ENCODE measurements at places on chromosomes 7 and 10.

- no peak for DNase-seq
Measured at GRCh38 chr7:21317966-21318915, 109.6 kb upstream of the SP4 start.

DNA sequence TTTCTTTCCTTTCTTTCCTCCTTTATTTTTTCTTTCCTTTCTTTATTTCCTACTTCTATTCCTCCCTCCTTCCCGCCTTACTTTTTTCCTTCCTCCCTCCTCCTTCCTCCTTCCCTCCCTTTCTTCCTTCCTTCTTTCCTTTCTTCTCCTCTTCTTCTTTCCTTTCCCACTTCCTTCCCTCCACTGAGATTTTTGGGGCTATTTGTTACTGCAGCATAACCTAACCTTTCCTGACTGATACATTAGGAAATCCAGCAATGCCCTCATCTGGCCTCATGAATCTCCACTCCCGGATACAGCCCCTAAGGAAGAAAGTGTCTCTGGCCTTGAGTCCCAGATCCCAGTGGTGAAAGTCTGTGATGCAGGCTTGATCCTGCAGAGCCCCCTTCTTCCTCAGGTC, 38.6 kb upstream of the BAIAP2L1 start:
- no peak for DNase-seq

- no peak for DNase-seq
Measured at GRCh38 chr7:25578991-25579777, 350.9 kb upstream of the NPVF start.

DNA sequence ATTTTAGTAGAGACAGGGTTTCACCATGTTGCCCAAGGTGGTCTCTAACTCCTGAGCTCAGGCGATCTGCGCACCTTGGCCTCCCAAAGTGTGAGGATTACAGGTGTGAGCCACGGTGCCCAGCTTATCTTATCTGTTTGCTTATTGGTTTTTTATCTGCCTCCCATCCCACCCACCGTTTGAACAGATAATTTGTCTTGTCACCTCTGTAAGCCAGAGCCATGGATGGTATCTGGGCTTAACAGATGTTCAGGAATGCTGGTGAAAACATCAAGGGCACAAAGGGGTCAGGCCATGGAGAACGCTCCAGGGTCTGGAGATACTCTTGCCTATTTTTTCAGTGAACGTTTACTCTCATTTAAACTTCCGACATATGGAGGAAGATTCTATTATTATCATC, 12.0 kb upstream of the NDST2 start:
- DNase-seq: no peak

DNA sequence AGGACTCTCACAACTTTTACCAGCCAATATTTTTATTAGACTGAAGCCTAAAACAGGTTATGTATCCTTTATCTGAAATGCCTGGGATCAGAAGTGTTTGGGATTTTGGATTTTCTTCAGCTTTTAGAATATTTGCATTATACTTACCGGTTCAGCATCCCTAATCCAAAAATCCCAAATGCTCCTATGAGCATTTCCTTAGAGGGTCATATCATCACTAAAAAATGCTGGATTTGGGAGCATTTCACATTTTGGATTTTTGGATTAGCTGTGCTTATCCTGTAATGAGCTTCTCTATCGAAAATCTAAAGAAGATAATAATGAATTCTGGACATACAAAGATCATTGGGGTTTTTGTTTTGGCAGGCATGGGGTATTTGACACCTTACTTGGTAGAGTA, 53.0 kb downstream of the RALA start:
- no peak for DNase-seq

DNA sequence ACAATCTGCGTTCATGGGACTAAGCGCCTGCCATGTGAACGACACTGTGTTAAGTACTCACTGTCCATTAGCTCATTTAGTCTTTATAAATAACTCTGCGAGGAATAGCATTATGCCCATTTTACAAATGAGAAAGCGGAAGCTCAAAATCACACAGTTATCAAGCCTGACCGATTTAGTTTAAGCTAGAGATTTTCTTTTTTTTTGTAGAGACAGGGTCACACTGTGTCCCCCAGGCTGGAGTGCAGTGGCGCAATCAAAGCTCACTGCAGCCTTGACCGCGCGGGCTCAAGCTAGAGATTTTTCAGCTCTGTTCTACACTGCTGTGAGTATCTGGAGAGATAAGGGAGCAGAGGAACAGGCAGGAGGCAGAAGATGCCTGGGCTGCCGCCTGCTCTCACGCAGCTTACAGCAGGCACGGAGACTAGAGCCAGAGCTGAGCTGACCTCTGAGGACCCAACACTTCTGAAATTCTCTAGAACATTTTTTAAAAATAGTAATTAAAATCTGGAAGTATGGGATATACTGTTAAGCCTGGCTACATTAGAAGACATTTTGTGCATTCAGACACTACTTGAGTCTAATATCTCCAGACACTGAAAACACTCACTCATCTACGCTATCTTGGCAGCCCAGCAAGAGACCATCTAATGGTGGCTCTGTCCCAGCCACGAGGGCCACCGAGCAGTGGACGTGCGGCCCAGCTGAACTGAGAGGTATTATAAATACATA, 38.7 kb downstream of the GNA12 start:
- no peak for DNase-seq

DNA sequence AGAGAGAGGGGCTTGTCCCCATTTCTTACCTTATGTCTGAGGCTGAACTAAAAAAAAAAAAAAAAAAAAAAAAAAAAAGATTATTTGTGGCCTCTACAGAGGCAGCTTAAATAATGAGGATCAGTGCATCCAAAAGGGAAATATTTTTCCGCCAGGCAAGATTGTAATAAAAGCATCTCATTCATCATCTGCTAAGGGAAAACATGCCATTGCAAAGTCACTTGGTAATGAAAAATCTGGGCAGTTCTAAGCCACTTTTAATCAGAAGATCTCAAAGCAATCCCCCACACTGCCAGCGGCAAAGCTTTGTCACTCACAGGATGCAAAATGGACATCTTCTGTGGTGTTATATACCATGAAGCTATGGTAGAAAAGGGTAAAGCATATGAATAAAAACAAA, 3.8 kb downstream of the FAM107B start:
- DNase-seq: no peak
